EL (cell line): ENCODE measurements at places on chromosomes 1 and 21.

- DNase-seq, result no peak
Observed at GRCh38 chr1:183443011-183443410, 24.8 kb upstream of the NMNAT2 start.

DNA sequence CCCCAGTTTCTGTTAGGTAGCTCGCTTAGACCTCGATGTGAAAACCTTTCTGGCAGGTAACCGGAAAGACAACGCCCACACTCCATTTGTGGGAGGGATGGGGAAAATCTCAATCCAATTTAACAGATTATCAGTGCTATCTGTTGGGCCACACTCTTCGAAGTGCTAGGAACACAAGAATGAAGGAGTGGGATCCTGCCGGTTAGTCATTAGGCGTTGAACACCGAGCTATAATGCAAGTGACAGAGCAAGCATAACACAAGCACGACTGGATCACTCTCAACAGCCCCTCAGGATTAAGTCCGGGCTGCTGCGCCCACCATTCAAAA lies 531 bp downstream of the SNIP1 start:
- DNase-seq, result no peak

DNA sequence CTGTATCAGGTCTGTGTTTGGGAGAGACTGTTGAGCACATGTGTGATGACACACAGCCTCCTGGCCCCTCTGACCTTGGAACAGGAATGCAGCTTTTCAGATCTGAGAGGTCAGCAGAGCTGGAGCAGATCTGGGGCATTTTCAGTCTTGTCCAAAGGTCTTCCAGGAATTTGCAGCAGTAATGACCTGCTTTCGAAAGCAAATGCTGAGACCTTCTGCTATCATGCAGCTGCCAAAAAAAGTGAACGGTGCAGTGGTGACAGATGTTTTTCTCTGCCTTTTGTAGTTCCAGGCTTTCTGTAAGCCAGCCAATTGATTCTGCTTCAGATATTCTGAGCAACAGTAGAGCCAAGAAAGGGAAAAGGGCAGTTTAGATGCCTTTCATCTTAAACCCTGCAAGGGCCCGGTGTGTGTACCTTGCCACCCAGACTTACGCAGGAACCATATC lies 137.8 kb upstream of the COA6 start:
- DNase-seq, result no peak

DNA sequence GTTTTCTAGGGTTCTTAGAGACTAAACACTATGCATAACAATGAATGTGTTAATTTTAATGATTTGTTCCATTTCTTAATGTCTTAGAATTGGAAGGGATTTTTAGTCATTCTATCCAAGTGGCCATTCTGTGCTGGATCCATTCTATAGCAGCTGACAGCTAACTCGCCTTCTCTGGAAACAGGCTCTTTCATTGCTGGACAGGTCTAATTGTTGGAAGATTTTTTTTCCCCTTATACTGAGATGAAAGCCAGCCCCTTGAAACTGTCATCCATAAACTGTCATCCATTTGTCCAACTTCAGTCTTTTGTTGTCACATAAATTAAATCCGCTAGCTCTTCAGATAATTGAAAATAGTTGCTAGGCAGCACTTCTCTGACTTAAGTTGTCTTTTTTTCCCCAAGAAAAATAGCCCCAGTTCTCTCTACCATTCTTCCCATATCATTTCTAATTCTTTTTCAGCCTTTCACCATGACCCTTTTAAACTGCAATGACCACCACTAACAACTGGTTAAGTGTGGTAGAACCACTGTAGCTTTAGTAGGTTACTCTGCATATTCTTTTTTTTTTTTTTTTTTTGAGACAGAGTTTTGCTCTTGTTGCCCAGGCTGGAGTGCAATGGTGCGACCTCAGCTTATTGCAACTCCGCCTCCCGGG lies 19.7 kb downstream of the AK4 start:
- no peak for DNase-seq

DNA sequence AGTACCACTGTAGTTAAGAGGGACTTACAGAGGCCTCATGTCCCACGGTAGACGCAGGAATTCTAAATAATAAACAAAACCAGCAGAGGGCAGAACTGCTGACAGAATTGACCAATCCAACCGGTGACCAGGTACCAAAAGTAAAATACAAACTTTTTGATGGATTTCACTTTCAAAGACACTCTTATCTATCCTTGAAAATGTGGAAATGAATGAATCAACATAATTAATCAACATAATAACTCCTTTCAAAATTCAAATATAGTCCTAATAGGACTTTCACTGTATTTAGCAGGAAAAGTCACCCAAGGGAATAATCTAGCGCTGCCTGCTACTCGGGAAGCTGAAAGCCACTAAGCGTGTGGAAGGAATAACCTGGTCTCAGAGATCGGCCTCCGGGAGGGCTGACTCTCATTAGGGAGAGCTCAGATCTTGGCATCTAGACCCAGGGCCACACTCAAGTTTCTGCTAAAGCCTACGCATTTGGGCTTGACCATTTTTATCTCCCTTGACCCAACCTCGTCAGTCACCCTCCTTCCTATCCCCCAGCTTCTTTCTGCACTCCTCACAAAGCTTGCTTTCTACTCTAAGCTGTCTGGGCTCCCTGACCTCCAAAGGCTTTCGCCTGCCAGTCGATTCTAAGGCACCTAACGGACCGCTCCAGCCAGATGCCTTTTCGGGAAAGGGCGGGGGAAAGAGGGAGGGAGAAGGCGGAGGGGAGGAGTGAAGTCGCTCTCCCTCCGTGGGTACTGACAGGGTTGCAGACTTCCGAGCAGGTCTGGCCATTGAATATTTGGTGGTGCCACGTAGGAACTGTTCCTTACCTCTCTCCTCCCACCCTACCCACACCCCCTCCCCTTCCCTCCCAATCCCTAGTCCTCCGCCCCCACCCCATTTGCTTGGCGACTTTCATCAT lies 1.6 kb downstream of the COL11A1 start:
- DNase-seq, result peak; percentile 86

- DNase-seq, result no peak
Observed at GRCh38 chr21:34989337-34990151, 59.6 kb downstream of the RUNX1 start.
